Nephron progenitor cell (in vitro differentiated cells): ENCODE measurements at places on chromosomes 2 and 18.

DNA sequence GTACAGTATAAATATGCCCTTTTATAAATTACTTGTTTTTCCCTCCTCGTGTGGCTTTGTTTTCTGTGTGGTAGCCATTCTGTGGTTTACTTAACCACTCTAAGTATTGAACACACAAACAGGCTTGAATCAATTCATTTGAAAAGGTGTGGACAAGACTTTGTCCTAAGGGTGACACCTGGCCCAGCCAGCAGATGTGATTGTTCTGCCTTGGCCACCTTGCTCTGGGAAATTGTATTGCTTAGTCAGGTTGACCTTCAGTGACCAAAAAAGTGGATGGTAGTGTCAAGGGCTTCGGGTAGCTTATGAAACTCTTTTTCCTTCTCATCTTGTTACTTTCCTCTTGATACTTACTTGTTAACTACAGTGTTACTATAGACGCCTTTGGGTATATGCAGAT is 61.9 kb downstream of the DGKD start:
- no peak for DNase-seq

DNA sequence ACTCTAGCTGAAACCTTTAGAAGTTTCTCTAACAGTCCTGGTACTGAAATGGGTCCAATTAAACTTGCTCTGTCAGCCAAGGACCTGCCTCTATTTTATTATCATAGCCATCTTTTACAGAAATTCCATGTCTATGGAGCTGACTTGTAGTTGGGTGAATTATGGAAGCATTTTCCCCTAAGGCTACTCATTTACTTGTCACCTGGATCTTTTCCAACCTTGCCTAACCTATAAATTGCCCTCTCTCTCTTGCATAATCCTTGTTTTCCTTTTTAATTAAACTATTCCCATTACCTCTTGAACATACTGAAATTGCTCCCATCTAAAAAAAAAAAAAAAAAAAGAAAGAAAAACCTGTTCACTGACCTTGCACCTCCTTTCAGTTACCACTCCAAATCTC is 74.6 kb upstream of the DOK6 start:
- DNase-seq: no peak

GRCh38 chr2:223161873-223162458 is 110.0 kb downstream of the KCNE4 start:
- no peak for DNase-seq

DNA sequence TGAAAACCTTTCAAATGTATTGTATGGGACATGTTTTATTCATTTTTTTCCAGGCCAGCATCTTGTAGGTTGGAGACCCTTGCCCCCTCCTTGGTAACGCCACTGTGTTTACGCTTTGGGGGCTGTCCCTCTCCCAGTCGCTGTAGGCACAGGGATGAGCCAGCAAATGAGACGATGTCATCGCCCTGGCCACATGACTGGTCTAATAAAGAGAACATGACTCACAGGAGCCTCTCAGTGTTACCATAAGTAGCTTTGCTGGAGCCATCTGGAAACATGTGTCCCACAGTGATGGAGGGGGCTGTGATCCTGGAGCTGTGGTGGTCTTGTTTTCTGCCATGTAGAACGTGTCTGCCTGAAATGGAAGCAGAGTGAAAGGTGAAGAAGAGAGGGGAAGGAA is 78.9 kb downstream of the CD8B2 start:
- no peak for DNase-seq

DNA sequence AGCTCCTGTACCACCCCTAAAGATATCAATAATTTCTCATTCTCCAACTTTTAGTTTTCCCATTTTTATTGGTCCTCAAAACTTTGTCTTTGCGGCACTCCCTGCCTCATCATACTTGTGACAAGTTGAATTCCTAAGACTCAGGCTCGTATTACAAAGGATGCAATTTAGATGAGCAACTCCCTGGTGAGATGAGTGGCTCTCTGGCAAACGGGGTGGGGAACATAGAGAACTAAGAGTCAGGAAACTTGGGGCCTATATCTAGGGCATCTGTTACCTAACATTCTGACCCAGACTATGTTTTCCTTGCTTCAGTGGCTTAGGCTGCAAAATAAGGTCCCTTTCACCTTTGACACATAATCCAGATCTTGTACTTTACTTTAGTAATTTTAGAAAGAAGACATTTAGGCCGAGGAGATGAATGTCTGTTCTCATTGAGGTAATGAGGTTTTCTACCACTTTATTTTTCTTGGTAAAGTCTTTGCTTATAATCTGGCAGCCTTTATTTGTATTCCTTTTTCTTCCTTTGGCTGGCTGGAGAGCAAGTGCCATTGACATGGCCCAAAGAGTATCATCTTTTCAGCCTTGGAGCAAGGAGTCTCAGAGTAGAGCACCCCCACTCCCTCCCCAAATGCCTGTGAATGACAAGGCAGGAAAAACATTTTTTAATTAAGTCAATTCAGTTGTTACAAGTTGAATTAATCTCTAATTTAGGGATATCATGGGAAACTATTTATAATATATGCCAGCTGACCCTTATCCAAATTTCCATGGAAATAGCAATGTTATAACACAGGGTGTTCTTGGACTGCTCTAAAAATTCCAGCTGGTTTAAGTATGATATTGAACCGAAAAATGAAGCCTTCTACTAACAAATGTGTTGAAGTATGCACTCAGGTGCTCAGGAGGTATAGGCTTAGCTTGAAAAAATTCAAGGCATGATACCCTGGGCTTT is 15.2 kb downstream of the TSPYL6 start:
- no peak for DNase-seq

DNA sequence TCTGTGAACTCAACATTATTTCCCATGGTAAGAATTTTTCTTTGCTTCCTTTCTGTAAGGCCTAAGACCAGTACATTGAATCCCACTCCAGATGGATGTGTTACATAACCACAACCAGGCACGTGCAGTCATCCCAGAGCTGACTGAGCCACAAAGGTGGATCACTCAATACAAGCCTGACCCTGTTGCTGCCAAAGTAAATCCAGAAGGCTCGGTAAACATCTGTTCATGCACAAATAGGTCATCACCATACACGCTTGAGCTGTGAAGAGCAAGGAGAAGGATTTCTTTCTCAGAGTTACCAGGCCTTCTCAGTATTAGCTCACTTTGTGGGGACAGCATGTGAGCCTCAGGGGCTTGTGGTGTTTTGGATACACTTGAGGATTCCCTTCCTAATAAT is 791.4 kb upstream of the FANCL start:
- DNase-seq: no peak

GRCh38 chr18:24841536-24841935 is 381.1 kb downstream of the HRH4 start:
- DNase-seq: no peak

GRCh38 chr2:97752342-97753334 is 39.3 kb downstream of the ZAP70 start:
- no peak for DNase-seq

DNA sequence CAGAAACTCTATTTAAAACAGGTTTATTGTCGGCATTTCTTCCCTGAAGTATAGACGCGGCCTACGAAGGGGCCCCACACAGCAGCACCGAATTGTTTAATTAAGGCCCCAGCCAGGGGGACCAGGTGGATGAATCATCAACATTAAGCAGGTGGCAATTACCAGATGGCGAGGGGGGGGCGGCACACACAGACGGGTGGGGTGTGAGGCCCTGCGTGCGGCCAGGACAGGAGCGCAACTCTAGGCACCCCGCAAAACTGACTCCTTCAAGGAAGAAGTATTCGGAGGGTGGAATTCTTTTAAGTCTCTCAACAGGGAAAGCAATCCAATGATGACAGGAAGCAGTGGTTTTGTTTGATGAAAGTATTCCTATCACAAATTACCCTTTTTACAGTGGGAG is 830.4 kb downstream of the GALR1 start:
- no peak for DNase-seq

DNA sequence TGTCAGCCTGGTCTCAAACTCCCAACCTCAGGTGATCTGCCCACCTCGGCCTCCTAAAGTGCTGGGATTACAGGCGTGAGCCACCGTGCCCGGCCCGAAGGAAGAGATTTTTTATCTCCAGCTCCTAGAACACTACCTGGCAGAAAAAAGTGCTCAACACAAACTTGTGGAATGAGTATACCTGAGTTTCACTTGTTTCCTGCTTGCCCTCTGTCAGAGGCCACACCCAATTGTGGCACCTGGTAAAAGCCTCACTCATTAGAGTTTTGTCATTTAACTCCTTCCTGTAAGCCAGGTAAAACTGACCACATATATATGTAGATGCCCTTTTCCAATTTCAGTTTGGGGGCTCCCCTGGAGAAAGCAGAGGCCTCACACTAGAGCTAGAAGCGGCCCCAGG is 42.2 kb upstream of the RTN4 start:
- no peak for DNase-seq

- no peak for DNase-seq
These were observed 334.0 kb upstream of the FSIP2 start for GRCh38 chr2:185404578-185404977.

GRCh38 chr2:238158509-238159070 is at the start of gene ERFE:
Gene ERFE (plus strand): TSS chr2:238158970. CDS start chr2:238159008, 38 bp downstream.
- peak; percentile 82 for DNase-seq

GRCh38 chr18:23912356-23912755 is 102.2 kb upstream of the TTC39C start:
- DNase-seq: no peak

DNA sequence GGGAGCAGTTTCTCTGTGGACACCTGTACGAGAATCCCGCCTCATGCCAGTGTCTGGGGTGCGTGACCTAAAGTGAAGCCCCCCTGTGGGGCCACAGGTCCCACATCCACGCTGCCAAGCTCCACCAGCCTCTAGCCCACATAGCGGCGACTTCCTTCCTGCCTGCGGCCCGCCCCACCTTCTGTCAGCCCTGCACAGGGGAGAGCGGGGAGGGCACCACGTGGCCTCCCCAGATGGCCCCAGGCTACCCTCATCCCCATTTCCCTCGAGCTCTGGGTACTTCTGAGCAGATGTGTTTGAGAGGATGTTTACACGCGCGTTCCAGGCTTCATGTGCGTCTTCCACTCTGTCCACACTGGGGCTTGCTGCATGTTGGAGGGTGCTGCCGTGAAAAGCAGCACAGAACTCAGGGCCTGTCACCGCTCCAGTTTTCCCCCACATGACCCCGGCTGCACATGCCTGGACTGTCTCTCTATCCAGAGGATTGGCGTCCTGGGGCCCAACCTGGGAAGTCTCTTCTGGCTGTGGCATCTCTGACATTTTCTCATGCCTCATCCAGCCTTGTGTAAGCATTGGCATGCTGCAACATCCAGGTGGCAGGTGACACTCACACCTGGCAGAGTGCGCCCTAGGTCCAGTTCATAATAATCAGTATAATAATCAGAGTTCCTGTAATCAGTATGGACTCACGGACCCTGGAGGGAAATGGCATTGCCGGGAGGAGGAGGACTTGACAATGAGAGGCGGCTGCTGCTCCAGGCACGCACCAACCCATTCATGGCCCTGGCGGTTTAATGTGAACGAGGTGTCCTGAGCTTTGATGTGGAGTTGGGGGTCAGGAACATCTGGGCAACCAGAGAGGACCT is 146.3 kb upstream of the TWIST2 start:
- DNase-seq: no peak

GRCh38 chr2:27906074-27906473 is 15.5 kb downstream of the BABAM2 start:
- no peak for DNase-seq

DNA sequence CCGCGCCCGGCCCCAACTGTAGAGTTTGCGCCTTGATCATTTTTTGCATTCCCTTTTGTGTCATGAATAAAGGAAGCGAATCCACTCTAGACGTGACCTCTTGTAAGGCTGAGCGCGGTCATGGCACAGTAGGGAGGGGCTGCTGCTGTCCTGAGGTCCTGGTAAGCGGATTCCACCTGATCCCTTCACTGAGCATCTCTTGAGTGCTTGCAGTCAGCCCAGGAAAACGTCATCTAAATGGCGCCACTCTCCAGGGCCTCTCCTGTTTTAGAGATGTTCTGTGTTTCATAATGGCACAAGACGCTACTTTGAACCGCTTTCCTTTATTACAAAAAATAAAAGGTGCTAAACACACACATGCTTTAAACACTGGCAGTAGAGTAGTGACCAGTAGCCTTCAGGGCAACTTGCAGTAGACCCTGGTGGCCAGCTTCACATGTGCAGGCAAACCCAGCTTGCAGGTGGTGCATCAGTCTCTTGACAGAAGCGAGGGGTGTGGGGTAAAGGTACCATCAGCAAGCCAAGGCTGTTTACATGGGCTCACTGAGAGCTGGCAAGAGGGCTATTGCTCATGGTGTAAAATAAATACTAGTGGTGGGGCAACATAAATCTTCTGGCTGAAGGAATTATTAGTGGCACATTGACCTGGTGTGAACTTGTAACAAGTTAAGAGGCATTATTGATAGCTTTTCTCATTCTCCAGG is 43.0 kb upstream of the ACKR3 start:
- DNase-seq: peak; percentile 29

DNA sequence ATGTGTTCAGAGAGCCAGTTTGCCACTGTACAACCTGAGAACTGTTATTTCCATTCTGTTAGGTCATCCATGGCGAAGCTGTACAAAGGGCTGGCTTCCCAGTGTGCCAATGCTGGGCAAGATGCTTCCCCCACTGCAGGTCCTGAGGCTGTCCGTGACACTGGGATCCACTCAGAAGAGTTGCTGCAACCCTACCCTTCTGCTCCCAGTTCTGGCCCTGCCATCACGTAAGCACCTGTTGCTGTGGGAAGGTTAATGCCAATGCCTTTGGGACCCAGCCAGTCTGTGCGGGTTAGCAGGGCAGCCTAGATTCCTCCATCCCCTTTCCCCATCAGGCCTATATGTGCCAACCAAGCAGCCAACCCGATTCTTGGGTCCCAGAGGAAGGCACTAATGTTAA is 68.3 kb downstream of the ARHGEF33 start:
- DNase-seq: no peak

DNA sequence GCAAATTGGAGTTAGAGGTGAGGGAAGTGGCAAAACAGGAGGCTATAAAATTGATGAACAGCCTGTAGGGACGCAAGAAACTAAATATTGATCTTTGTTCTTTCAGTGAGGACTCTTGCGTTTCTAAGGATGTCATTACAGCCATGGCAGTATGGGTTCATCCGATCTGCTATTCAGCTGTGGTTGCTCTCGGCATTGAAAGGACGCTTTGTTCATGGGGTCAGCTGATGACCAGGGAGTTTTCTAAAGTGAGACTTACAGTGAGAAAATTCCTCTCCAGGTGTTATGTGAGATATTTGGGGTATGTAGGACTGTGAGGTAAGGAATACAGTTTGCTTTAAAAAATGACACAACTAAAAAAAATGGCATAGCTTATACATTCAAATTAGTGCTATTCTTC is 52.7 kb upstream of the PELI1 start:
- no peak for DNase-seq

GRCh38 chr2:121028577-121028976 is 256.4 kb downstream of the TFCP2L1 start:
- no peak for DNase-seq

DNA sequence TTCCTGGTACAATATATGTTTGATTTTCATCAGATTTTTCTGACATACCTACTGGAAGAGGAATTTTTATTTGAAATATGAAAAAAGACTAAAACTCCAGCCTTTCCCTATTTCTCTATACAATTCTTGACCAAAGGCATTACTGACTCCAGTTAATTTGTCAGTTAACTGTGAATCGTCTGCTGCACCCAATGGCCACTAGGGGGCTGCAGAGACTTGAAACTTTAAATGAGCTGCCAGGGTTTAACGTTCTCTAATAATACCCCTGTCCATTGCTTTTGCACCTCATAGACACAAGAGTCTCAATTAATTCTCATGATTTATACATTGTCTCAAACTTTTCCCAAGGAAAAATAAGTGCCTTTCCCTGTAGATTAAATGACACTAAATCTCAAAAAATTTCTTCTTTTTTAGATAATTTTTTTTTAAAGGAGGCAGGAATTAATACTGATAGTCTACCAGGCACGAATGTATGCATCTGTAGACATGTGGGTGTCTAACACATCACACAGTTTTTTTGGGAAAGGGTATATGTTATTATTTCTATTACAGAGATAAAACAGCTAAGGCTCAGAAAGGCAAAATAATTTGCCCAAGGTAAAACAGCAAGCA is 1.8 kb upstream of the ALK start:
- peak; percentile 70 for DNase-seq
